ENCODE measurements at places on chromosomes 12 and 14.
A peak's percentile ranks its signal among the peaks of the same experiment; 100 is the strongest.

- peaks cover 4% of the 10 kb centered on the region for H3K27me3 ChIP-seq
- H3K4me3 ChIP-seq: no peak overlapping the region
- no peaks in the 10 kb centered on the region for H3K4me1 ChIP-seq
- no peak for DNase-seq
Observed at GRCh38 chr14:72830786-72831594, 62.9 kb downstream of the DPF3 start.

DNA sequence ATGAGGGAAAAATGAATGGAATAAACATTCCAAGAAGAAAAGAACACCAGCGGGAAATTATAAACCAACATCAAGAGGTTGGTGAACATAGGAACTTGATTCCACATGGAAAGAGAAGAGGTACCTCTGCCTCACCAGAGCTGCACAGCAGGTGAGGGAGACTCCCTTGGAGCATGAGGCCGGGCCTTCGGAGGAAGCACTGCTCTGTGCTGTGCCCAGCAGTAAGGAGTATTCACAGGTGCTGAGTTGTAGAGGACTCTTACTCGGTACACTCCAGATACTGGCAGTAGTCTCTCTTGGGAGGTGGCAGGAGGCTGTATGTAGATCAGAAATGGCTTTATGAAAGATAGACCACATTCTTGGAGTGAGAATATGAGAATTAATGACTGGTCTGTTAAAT, 76.0 kb downstream of the NPAS3 start:
- no peak overlapping the region for H3K27ac ChIP-seq
- no peak for DNase-seq
- no peaks in the 10 kb centered on the region for H3K27me3 ChIP-seq
- no peak overlapping the region for H3K4me3 ChIP-seq
- no peaks in the 10 kb centered on the region for H3K36me3 ChIP-seq

DNA sequence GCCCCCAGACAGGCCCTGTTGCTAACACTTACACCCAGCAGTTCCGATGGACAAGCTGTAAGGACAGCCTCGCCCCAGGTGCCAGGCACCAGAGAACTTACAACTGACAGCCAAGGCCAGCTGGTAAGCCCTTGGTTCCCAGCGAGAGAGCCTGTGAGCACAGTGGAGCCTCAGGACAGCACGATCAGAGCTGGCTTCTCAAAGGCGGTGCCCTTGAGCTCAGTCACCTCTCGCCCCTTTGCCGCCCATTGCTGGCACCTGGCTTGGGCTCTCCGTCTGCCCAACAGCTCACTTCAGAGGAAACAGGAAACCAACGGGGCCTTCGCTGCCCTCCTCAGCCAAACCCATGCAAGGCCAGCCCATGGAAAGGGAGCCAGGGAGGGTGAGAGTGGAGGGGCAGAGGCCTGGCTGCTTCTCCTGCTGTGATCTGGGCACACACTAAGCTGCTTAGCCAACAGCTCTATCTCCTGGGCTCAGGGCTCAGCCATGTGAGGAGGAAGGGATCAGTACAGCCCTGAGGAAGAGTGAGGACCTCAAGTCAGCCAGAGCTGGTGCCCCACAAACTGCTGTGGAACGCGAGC, 98.5 kb downstream of the SINHCAF start:
- no peak overlapping the region for H3K27ac ChIP-seq
- no peaks in the 10 kb centered on the region for H3K36me3 ChIP-seq
- no peak for DNase-seq
- no peaks in the 10 kb centered on the region for H3K4me1 ChIP-seq
- H3K27me3 ChIP-seq: peaks cover 3% of the 10 kb centered on the region

- peak overlapping the region; percentile 20 for H3K27ac ChIP-seq
- DNase-seq: no peak
- no peaks in the 10 kb centered on the region for H3K27me3 ChIP-seq
- H3K36me3 ChIP-seq: peaks cover 23% of the 10 kb centered on the region
- no peak overlapping the region for H3K4me3 ChIP-seq
- no peaks in the 10 kb centered on the region for H3K4me1 ChIP-seq
Observed at GRCh38 chr12:50699940-50700339, 64.0 kb upstream of the ATF1 start.

- no peak overlapping the region for H3K4me3 ChIP-seq
- peaks cover 2% of the 10 kb centered on the region for H3K36me3 ChIP-seq
- no peak for DNase-seq
- no peak overlapping the region for H3K27ac ChIP-seq
- H3K4me1 ChIP-seq: peaks cover 11% of the 10 kb centered on the region
- peaks cover 23% of the 10 kb centered on the region for H3K27me3 ChIP-seq
Observed at GRCh38 chr14:74508292-74508731, 14.7 kb downstream of the ISCA2 start.

- DNase-seq: no peak
- no peaks in the 10 kb centered on the region for H3K36me3 ChIP-seq
- no peaks in the 10 kb centered on the region for H3K4me1 ChIP-seq
- no peaks in the 10 kb centered on the region for H3K27me3 ChIP-seq
- no peak overlapping the region for H3K27ac ChIP-seq
Observed at GRCh38 chr12:20646239-20646827, 48.8 kb upstream of the SLCO1C1 start.

- H3K36me3 ChIP-seq: no peaks in the 10 kb centered on the region
- H3K4me3 ChIP-seq: no peak overlapping the region
- DNase-seq: no peak
- no peaks in the 10 kb centered on the region for H3K27me3 ChIP-seq
- no peaks in the 10 kb centered on the region for H3K4me1 ChIP-seq
Observed at GRCh38 chr12:95197636-95198035, 19.6 kb downstream of the FGD6 start.

GRCh38 chr14:101495827-101496775, 65.2 kb upstream of the DIO3 start:
- H3K36me3 ChIP-seq: peaks cover 2% of the 10 kb centered on the region
- peaks cover 22% of the 10 kb centered on the region for H3K27me3 ChIP-seq
- no peak overlapping the region for H3K4me3 ChIP-seq
- no peak overlapping the region for H3K27ac ChIP-seq
- H3K4me1 ChIP-seq: no peaks in the 10 kb centered on the region
- no peak for DNase-seq

DNA sequence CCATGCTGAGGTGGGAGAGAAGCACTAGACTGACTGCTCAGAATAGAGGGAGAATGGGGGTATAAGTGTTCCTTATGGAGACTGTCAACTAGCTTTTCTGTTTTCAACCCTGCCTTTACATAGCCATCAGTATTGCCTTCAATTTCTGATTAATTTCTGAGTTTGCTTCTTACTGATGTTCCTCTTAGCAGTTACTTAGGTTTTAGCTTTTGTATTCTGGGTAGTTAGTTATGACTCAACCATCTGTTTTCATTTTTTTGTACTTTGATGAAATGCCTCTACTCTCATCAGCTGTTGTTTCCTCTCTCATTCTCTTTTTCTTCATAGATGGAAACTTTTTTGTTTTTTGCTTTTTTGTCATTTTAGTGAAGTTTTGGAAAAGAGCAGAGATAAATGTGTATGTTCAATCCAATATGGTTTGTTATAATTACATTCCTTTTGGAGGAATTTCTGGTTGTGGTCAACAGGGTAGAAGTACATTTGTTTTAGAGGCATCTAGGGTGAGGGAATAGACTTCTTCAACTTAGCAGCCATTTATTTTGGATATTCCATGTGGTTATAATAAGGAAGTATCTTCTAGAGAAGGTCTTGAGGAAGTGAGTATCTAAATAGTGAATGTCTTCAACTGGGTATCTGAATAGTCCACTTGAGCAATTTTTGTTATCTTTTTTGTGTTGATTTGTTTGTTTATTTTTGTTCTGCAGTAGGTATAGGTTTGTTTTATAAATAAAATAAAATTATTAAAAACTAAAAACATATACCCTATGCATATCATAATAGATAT, 29.6 kb downstream of the PMCH start:
- H3K36me3 ChIP-seq: no peaks in the 10 kb centered on the region
- no peak overlapping the region for H3K27ac ChIP-seq
- H3K4me3 ChIP-seq: no peak overlapping the region
- no peak for DNase-seq
- no peaks in the 10 kb centered on the region for H3K4me1 ChIP-seq

DNA sequence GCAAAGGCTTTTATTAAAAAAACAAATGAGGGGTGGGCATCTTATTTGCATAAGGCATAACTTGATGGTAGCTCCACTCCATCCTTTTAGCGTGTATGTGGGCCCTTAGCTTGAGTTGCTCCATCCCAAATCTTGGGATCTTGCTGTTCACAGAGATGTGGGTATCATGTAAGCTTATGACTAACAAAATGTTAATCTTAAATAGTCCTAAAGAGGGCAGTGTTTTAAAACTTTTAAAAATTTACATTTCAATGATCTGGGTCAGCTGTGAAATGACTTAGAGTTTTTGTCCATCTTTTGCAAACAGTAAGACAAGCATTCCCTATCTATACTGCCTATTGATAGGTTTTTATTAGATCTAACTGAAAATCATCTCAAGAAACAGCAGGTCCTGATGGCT, 86.0 kb downstream of the SLCO1A2 start:
- H3K27ac ChIP-seq: peak overlapping the region; percentile 35
- no peak overlapping the region for H3K4me3 ChIP-seq
- H3K4me1 ChIP-seq: no peaks in the 10 kb centered on the region
- no peaks in the 10 kb centered on the region for H3K27me3 ChIP-seq
- no peaks in the 10 kb centered on the region for H3K36me3 ChIP-seq
- DNase-seq: no peak

DNA sequence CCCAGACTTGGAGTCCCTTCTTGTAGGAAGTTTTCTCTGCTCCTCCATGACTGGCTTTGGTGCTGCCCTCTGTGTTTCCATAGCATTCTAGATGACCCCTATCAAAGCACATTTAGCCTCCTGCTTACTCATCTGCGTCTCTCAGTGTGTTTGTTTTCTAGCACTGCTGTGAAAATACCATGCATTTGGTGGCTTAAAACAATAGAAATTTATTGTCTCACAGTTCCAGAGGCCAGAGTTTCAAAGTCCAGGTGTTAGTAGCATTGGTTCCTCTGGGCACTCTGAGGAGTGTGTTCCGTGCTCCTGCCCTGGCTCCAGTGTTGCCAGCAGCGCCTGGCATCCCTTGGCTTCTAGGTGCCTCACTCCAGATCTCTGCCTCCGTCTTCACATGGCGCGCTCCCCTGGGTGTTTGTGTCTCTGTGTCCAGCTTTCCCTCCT, 86.1 kb downstream of the CACNA1C start:
- H3K4me3 ChIP-seq: no peak overlapping the region
- peaks cover 11% of the 10 kb centered on the region for H3K27me3 ChIP-seq
- no peaks in the 10 kb centered on the region for H3K4me1 ChIP-seq
- H3K36me3 ChIP-seq: no peaks in the 10 kb centered on the region
- H3K27ac ChIP-seq: no peak overlapping the region

DNA sequence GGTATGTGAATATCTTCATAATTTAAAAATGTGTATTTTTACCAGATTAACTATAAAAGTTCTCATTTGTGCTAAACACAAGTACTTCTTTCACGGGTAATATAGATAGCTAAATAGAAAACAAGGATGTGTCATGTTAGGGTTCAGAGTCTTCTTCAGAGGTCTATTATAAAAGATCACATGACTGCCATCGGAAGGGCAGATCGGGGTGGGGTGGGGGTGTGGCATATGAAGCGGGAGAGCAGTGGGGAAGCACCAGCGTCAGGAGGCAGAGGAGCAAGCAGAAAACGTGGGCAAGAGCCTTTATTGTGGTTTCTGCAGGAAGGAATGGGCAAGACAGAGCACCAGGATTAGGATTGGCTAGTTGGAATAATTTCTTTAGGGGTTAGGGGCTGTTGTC, 63.7 kb upstream of the DNM1L start:
- H3K36me3 ChIP-seq: no peaks in the 10 kb centered on the region
- H3K4me1 ChIP-seq: no peaks in the 10 kb centered on the region
- H3K4me3 ChIP-seq: no peak overlapping the region
- H3K27ac ChIP-seq: no peak overlapping the region

GRCh38 chr12:50597200-50598195, 92.7 kb downstream of the DIP2B start:
- H3K27ac ChIP-seq: peak overlapping the region; percentile 70
- peak overlapping the region; percentile 48 for H3K4me3 ChIP-seq
- H3K4me1 ChIP-seq: peaks cover 26% of the 10 kb centered on the region
- DNase-seq: no peak
- peaks cover 6% of the 10 kb centered on the region for H3K36me3 ChIP-seq

DNA sequence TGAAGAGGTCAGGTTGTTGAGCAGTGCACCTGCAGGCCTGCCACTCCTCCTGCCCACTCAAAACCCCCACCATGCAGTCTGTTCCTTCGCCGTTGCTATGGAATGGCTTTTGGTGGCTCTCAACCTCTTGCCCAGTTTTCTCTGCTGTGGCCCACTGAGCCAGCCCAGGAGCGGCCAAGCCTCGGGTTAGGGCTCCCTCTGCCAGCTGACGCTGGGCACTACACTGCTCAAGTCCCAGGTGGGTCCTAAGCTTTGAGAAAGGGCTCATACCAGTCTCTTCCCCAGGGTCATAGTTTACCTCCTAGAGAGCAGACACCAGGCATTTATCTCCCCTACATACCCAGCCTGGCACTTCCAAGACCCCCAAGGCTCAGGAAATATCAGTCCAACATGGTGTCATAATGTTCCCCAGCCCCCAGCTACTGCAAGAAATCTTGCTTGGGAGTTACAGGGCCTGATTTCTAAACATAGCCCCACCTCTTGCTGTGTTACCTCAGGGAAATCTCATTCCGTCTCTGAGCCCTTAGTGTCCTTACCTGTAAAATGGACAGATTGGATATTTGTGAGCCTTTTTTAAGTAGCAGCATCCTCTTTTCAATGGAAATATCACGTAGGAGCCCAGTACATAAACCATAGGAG, 59.4 kb downstream of the TSPAN11 start:
- no peaks in the 10 kb centered on the region for H3K36me3 ChIP-seq
- H3K27ac ChIP-seq: no peak overlapping the region
- DNase-seq: no peak
- no peak overlapping the region for H3K4me3 ChIP-seq
- H3K27me3 ChIP-seq: no peaks in the 10 kb centered on the region

DNA sequence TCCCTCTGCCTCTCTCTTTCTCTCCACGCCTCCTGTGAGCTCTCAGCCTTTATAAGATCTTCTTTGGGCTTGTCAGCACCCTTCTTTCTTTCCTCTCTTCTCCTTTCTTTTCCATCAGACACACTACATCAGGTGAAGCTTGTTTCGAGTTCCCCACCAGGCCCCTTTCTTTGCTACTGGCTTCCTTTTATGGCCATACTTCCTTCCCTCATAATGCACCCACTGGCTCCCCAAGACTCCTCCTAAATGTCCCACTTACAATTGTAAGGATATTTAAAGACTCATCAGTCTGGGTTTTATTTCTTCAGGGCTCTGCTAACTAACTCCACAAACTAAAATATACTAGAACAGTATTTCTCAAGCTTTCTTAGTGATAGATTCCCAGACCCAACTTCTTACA, 3.5 kb upstream of the RNU6-8 start:
- no peaks in the 10 kb centered on the region for H3K36me3 ChIP-seq
- H3K4me1 ChIP-seq: peaks cover 18% of the 10 kb centered on the region
- DNase-seq: no peak

- peaks cover 51% of the 10 kb centered on the region for H3K4me1 ChIP-seq
- peak overlapping the region; percentile 97 for H3K4me3 ChIP-seq
- H3K36me3 ChIP-seq: peaks cover 20% of the 10 kb centered on the region
Observed at GRCh38 chr14:75127903-75128595, 1.2 kb upstream of the NEK9 start.

GRCh38 chr12:26799741-26800140, 33.3 kb downstream of the ITPR2 start:
- peaks cover 15% of the 10 kb centered on the region for H3K4me1 ChIP-seq
- no peak for DNase-seq
- peaks cover 11% of the 10 kb centered on the region for H3K36me3 ChIP-seq
- no peaks in the 10 kb centered on the region for H3K27me3 ChIP-seq

GRCh38 chr12:121827351-121828099, 23.7 kb downstream of the SETD1B start:
- H3K36me3 ChIP-seq: no peaks in the 10 kb centered on the region
- peaks cover 19% of the 10 kb centered on the region for H3K4me1 ChIP-seq
- DNase-seq: no peak

Measured in naive thymus-derived CD8-positive, alpha-beta T cell (primary cell).